ENCODE measurements at places on chromosomes 5 and 9. TPM values are rescaled to one million over a fixed set of nuclear protein-coding genes. Genes with fewer than 3 reads are reported as not detected.
A peak's percentile ranks its signal among the peaks of the same experiment; 100 is the strongest.

- H3K27ac ChIP-seq, result no peak overlapping the region
- H3K4me3 ChIP-seq, result no peak overlapping the region
- no peak for DNase-seq
- H3K4me1 ChIP-seq, result no peaks in the 10 kb centered on the region
- peaks cover 4% of the 10 kb centered on the region for H3K27me3 ChIP-seq
Observed at GRCh38 chr9:108525186-108525585, 330.6 kb downstream of the ACTL7B start.

DNA sequence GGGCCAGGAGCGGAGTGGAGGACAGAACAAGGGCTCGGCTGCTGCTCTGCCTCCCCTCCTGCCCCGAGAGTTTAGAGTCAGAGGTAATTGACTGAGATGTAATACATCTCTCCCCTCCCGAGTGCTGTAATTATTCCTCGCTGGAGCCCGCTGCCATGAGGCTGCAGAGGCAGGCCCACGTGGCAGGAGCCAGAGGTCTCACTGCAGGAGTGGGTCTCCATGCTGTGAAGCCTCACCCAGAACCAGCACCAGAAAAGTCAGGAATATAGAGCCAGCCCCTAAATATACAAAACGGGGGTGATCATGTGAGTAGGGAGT, 2.5 kb downstream of the FAM163B start:
- H3K4me3 ChIP-seq, result no peak overlapping the region
- H3K27ac ChIP-seq, result no peak overlapping the region
- H3K4me1 ChIP-seq, result peaks cover 9% of the 10 kb centered on the region
- no peaks in the 10 kb centered on the region for H3K36me3 ChIP-seq

DNA sequence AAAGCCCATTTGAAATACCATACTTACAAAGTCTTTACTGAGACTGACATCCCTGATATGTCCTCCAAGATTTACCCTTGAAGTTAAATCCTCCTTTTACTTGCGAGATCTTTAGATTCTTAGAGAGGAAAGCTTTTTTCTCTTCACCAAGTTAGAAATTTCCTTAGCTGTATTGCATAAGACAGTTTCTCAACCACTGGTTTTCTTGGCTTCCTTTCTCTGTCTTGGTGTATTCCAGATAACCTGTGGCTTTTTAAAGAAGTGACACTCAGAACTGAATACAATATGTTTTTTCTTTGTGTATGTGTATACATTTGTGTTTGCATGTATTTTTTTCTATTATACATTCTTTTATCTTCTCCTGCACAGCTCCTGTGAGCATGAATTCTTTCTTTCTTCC, 65.0 kb downstream of the SNCAIP start:
- H3K27ac ChIP-seq, result no peak overlapping the region
- H3K4me3 ChIP-seq, result no peak overlapping the region
- H3K27me3 ChIP-seq, result no peaks in the 10 kb centered on the region
- no peaks in the 10 kb centered on the region for H3K4me1 ChIP-seq
- no peak for DNase-seq

Gene ARID3C
- 0.31 TPM for total RNA-seq

DNA sequence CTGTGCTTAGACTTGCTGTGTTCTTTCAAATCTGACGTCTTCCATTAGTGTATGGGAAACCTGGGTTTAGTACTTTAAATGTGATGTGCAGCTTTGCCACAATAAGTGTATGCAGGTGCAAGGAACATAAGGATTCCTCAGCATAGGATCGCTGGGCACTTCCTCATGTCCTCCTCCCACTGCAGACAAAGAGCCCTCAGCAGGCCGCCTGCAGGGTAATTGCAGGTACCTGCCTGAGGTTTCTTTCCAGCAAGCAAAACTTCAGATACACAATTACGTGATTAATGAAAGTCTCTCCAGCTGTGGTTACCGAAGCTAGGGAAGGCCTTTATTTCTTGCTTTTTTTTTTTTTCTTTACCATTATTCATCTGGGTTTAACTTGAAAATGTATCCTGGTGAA, 233.1 kb downstream of the RFK start:
- H3K27me3 ChIP-seq, result no peaks in the 10 kb centered on the region
- H3K36me3 ChIP-seq, result peaks cover 25% of the 10 kb centered on the region
- no peaks in the 10 kb centered on the region for H3K4me1 ChIP-seq

- no peak for DNase-seq
- H3K27me3 ChIP-seq, result no peaks in the 10 kb centered on the region
- H3K4me3 ChIP-seq, result no peak overlapping the region
- H3K27ac ChIP-seq, result peak overlapping the region; percentile 9
- peaks cover 47% of the 10 kb centered on the region for H3K36me3 ChIP-seq
Observed at GRCh38 chr5:14588758-14589543, 7.4 kb downstream of the OTULINL start.

- peaks cover 11% of the 10 kb centered on the region for H3K4me1 ChIP-seq
- no peak for DNase-seq
- H3K27ac ChIP-seq, result no peak overlapping the region
Observed at GRCh38 chr5:139088024-139088423, 110.1 kb downstream of the SIL1 start.

- H3K36me3 ChIP-seq, result peaks cover 12% of the 10 kb centered on the region
- peak overlapping the region; percentile 97 for H3K4me3 ChIP-seq
- H3K4me1 ChIP-seq, result peaks cover 32% of the 10 kb centered on the region
- peak overlapping the region; percentile 98 for H3K27ac ChIP-seq
- H3K27me3 ChIP-seq, result no peaks in the 10 kb centered on the region
- peak; percentile 93 for DNase-seq
Observed at GRCh38 chr9:37464426-37465248, 613 bp downstream of the ZBTB5 start.

- no peak overlapping the region for H3K4me3 ChIP-seq
- H3K36me3 ChIP-seq, result peaks cover 28% of the 10 kb centered on the region
- H3K4me1 ChIP-seq, result no peaks in the 10 kb centered on the region
- H3K27ac ChIP-seq, result no peak overlapping the region
- H3K27me3 ChIP-seq, result no peaks in the 10 kb centered on the region
- DNase-seq, result no peak
Observed at GRCh38 chr5:176943816-176944215, 44.7 kb upstream of the HK3 start.

Gene BTNL8
- total RNA-seq, result 0.20 TPM

Gene JAKMIP2
- 0.98 TPM for total RNA-seq

GRCh38 chr5:96924016-96924443, 11.8 kb upstream of the LNPEP start:
- peaks cover 60% of the 10 kb centered on the region for H3K4me1 ChIP-seq
- H3K36me3 ChIP-seq, result peaks cover 17% of the 10 kb centered on the region
- H3K4me3 ChIP-seq, result no peak overlapping the region
- H3K27ac ChIP-seq, result peak overlapping the region; percentile 83
- no peaks in the 10 kb centered on the region for H3K27me3 ChIP-seq

Gene TMEM174
- total RNA-seq, result not detected

DNA sequence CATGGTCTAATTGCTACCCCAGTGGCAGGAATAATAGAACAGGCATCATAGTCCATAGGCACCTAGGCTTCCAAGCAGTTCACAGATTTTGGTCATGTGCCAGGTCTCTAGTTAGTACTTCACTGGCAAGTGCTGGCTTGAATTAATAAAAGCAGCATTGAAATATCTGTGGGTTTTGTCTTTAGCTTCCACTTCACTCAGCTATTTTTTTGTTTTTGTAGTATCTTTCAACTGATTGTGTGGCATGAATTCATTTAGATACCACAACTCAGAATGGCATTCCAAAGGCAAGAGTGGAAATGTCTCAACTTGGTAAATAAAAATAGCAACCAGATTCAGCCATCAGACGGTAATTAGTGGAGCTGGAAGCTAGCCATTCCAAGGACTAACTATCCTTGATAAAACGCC, 27.9 kb upstream of the ITGA2 start:
- H3K27ac ChIP-seq, result no peak overlapping the region
- H3K4me1 ChIP-seq, result no peaks in the 10 kb centered on the region
- H3K36me3 ChIP-seq, result no peaks in the 10 kb centered on the region
- no peak for DNase-seq
- no peak overlapping the region for H3K4me3 ChIP-seq
- no peaks in the 10 kb centered on the region for H3K27me3 ChIP-seq

Gene NAIP
- total RNA-seq, result 0.70 TPM

Gene SELENOP
- total RNA-seq, result not detected
